Glomerular endothelial cell (primary cell): ENCODE measurements at places on chromosomes 7 and 10. TPM values are rescaled to one million over a fixed set of nuclear protein-coding genes. Genes with fewer than 3 reads are reported as not detected.

The HYCC1 gene
- total RNA-seq = 64.2 and 68.2 TPM in 2 replicates

The PLCE1 gene
- total RNA-seq = 0.19 and 0.29 TPM in 2 replicates

The CLDN4 gene
- total RNA-seq = 0.93 and 9.4 TPM in 2 replicates

The SMO gene
- 6.2 and 6.5 TPM in 2 replicates for total RNA-seq

The BMPER gene
- total RNA-seq = 1.2 and 2.7 TPM in 2 replicates

DNA sequence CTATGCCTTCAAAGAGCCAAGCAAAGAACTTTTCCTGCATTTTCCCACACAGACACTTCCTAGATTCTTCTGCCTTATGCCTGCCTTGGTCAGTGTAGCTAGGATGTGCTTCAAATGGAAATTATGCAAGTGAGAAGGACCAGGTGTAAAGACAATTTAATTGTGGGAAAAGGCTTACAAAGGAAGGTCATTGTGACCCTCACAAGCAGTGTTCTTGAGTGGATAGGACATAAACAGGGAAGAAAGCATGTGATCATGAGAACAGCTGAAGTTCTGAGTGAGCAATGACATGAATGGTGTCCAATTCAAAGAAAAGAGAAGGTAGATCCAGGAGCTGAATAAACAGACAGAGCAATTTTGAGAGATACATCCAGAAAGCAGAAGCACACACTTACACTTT is 1.3 kb upstream of the PIP start:
- no peak for DNase-seq

GRCh38 chr7:144024213-144024612 is 24.1 kb downstream of the OR6B1 start:
- no peak for DNase-seq
